ENCODE measurements at places on chromosomes 6 and 20.

GRCh38 chr6:143754204-143754603 is 76.4 kb downstream of the PHACTR2 start:
- DNase-seq, result no peak

DNA sequence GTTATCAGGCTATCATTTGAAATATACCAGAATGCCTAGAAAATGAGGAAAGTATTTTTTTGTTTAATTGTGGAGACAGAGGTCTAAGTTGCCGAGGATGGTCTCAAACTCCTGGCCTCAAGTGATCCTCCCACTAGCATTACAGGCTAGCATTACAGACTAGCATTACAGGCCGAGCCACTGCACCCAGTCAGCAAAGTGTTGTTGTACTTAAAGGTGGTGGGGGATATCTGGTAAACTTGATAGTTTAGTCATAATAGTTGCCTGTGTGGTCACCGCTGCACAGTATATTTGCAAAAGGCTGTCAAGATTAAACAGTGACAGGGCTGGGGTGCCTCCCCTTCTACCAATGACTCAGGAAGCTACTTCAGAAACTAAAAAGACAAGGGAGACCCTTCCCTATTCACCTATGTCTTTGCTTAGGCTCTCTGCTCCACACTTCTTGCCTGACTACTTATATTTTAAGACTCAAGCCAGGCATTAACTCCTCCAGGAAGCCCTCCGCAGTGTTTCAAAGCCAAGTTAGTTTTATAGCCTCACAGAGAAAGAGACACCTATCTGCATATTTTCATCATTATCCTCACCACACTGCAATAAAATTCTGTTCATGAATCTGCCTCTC is 3.1 kb upstream of the AKIRIN2 start:
- peak; percentile 46 for DNase-seq

DNA sequence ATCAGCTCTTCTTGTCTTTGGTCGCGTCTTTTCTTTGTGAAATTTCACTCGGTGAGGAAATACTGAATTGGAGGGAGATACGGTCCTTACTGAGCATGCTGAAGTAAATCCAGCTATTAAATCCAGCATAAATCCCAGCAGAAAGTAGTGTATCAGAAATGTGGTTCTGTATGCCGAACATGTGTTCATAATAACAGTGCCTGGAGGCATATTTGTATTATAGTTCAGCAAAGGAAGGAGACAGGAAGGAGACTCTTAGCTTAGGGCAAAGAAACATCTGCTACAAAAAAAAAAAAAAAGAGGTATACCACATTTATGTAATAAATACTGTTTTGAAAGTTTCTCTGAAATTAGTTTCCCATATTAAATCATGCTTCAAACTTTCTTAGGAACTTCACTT is 211.8 kb downstream of the PLCB4 start:
- no peak for DNase-seq

GRCh38 chr6:18488004-18488403 is 100.9 kb downstream of the RNF144B start:
- DNase-seq, result no peak

- no peak for DNase-seq
Measured at GRCh38 chr6:11093376-11093625, 333 bp upstream of the SMIM13 start.

GRCh38 chr6:138862456-138862855 is 66.6 kb downstream of the ECT2L start:
- DNase-seq, result no peak

DNA sequence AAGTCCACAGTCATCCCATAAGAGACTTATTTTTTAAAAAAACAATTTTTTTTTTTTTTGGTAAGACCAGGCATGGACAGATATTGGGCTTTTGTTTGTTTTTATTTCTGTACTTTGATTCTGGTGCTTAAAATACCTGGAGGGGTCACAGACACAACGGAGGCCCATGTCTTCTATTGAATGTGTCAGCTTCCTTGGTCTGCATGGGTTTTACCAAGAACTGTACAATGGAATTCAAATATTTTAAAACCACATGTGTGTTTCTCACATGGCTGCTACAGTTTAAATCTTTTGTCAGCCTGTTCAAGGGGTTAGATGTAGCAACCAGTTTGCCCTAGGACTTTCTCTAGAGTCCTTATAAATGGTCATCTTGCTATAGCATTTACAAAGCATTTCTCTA is 139.8 kb downstream of the SOX4 start:
- no peak for DNase-seq

GRCh38 chr6:116586738-116587137 is 15.4 kb downstream of the RWDD1 start:
- DNase-seq, result no peak

DNA sequence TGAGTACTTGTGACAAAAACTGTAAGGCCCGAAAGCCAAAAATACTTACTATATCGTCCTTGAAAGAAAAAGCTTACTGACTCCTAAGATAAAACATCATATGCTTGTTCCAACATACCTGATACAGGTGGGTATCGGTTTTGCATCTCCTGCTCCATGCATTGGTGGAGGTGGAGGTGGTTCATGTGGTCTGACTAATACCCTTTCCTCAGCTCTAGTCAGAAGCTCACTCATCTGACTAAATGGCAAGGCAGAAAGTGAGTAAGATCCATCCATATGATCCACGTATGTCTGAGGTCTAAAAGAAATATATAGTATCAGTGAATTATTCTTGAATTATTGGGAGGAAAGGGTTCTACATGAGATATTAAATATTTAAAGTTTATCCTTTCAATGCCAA is 76.2 kb downstream of the WASF1 start:
- no peak for DNase-seq
